ENCODE measurements at places on chromosomes 2 and 18. TPM values are rescaled to one million over a fixed set of nuclear protein-coding genes. Genes with fewer than 3 reads are reported as not detected.

- no peaks in the 10 kb centered on the region for H3K27me3 ChIP-seq
- H3K4me3 ChIP-seq, result no peak overlapping the region
- H3K27ac ChIP-seq, result no peak overlapping the region
- DNase-seq, result no peak
- peaks cover 16% of the 10 kb centered on the region for H3K4me1 ChIP-seq
Observed at GRCh38 chr2:240431661-240432424, 3.6 kb upstream of the GPC1 start.

The LAMA1 gene
- polyA plus RNA-seq, result 4.1 TPM

The RAB17 gene
- 3.7 TPM for polyA plus RNA-seq

- H3K4me3 ChIP-seq, result no peak overlapping the region
- H3K27ac ChIP-seq, result no peak overlapping the region
- H3K36me3 ChIP-seq, result no peaks in the 10 kb centered on the region
- H3K27me3 ChIP-seq, result no peaks in the 10 kb centered on the region
- H3K4me1 ChIP-seq, result no peaks in the 10 kb centered on the region
- no peak for DNase-seq
Observed at GRCh38 chr2:165678882-165679281, 115.2 kb downstream of the GALNT3 start.

GRCh38 chr2:222572751-222573174 is 83.1 kb downstream of the FARSB start:
- H3K27ac ChIP-seq, result peak overlapping the region; percentile 5
- H3K36me3 ChIP-seq, result peaks cover 14% of the 10 kb centered on the region
- no peak overlapping the region for H3K4me3 ChIP-seq
- no peak for DNase-seq
- no peaks in the 10 kb centered on the region for H3K27me3 ChIP-seq

DNA sequence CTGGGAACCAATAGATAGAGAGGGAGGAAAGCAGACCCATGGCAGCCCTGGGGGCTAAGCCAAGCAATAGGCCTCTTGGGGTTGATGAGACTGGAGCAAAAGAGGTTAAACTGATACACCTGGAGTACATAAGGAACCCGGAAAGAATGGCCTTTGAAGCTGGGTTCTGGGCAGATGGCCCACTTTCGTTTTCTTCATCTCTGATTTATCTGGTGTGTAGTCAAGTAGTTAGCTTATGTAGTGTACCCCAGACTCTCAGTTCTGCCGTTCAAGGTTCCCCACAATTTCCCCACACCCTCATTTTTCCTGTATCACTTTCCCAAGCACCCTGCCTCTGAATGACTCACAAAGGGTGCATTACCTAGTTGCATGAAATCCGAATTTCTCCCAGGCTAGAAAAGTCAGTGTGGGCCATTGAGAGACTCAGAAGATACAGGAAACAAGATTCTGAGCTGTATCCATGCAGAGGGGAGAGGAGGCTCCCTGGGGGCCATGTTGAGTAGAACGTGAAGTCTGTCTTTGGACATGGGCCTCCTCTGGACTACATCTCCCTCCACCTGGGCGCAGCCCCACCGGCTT is 235.0 kb downstream of the LOXHD1 start:
- no peaks in the 10 kb centered on the region for H3K36me3 ChIP-seq
- H3K27ac ChIP-seq, result no peak overlapping the region
- H3K4me3 ChIP-seq, result no peak overlapping the region
- H3K4me1 ChIP-seq, result peaks cover 11% of the 10 kb centered on the region
- DNase-seq, result no peak
- no peaks in the 10 kb centered on the region for H3K27me3 ChIP-seq

The NYAP2 gene
- polyA plus RNA-seq, result not detected

DNA sequence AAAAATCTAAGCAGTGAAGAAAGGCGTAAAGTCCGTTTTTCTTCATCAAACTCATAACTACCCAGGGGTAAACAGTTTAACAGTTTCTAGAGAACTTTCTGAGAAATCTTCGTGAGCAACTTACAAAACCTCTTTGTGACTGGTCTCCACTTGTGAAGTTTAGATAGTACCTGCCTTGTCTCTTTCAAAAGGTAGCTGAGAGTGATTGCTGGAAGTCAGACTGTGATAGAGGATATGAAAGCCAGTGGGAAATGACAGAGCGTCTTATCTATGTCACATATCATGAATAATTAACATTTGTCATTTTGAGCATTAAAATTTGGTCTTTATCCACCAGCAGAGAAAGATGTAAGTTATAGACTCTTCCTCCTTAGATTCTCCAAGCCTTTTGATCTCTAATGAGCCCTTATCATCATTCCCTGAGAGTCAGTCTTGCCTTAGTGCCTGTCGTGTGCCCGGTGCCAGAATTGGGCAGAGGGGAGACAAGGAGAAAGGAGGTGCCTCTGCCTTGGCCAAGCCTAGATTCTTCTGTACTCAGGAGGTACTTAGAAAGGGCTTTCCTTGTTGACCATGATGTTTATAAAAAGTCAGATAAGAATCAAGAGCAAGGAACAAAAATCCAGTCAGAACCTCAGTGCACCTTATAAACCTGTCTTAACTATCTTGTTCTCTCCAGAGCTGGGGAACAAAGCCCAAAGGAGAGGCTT is 205.1 kb upstream of the EPAS1 start:
- no peaks in the 10 kb centered on the region for H3K36me3 ChIP-seq
- H3K4me3 ChIP-seq, result no peak overlapping the region
- H3K27ac ChIP-seq, result no peak overlapping the region

The RFX8 gene
- not detected for polyA plus RNA-seq

DNA sequence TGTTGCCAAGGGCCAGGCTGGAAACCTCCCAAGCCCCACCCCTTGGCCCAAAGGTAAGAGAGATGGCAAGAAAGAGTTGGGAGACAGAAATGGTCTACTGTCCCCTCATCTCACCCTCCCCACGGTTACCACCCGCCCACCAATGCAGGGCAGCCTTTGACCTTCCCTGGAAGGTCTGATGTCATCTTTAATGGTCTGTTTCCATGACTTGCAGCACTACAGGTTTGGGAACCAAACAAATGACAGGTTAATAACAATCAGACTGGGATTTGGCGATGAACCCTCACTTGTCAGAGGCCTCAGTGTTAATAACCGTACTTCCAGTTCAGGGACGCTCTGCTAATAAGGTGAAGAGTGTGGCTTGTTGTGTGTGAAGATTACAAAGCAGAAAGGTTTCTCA is 70.4 kb downstream of the MRO start:
- H3K36me3 ChIP-seq, result no peaks in the 10 kb centered on the region
- peaks cover 6% of the 10 kb centered on the region for H3K27me3 ChIP-seq
- no peaks in the 10 kb centered on the region for H3K4me1 ChIP-seq
- DNase-seq, result no peak
- no peak overlapping the region for H3K4me3 ChIP-seq
- no peak overlapping the region for H3K27ac ChIP-seq

The RPRM gene
- polyA plus RNA-seq, result not detected

DNA sequence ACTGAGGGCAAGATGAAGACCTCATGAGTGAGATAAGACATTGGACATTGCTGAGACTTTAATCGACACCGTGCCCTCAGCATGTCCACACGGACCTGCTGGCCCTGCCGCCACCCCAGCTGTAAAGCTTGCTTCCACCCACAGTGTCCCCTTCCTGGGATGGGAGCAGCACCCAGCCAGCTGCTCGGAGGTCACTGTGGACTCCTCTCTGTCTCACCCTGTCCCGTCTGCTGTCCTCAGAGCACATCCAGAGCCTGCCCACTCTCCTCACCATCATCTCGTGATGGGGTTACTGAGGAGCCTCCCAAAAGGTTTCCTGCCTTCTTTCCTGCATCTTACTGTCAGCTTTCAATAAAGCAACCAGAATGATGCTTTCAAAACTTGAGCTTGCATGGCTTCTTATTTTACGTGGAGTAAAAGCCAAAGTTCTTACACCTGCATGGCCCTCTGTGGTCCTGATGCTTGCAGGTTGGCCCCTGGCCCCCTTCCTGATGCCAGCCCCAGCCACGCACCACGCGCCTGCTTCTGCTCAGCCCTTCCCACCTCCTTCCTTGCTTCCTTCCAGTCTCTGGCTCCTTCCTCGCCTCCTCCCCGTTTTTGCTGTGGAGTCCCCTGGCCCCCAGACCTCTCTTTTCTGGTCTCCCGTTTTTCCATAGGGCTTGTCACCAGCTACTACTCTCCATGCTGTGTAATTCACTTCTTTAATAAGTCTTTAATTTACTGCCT is 67.0 kb downstream of the DGKD start:
- no peaks in the 10 kb centered on the region for H3K27me3 ChIP-seq
- no peak overlapping the region for H3K27ac ChIP-seq
- H3K4me1 ChIP-seq, result peaks cover 7% of the 10 kb centered on the region
- H3K36me3 ChIP-seq, result peaks cover 5% of the 10 kb centered on the region
- DNase-seq, result no peak

DNA sequence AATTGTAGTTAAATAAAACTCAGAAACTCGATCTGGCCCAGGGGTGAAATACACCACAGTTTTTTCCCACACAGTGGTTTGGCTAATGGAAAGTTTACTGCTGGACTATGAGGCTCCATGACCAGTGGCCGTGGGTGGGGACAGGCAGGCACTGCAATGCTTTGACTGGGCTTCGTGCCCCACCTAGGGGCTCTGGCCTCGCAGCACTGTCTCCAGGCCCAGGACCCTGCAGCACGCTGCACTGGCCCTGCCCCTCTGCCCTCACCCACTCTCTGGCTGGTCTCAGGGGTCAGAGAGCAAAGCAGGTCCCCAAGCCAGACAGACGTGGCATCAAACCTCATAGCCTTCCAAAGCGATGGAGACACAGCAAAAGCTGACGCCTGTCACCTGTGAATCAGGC is 13.4 kb upstream of the B3GNT7 start:
- H3K27me3 ChIP-seq, result no peaks in the 10 kb centered on the region
- H3K4me3 ChIP-seq, result no peak overlapping the region
- H3K4me1 ChIP-seq, result peaks cover 6% of the 10 kb centered on the region
- H3K36me3 ChIP-seq, result no peaks in the 10 kb centered on the region
- DNase-seq, result no peak
- H3K27ac ChIP-seq, result no peak overlapping the region

GRCh38 chr2:24307961-24308360 is 52.4 kb downstream of the ITSN2 start:
- peaks cover 4% of the 10 kb centered on the region for H3K36me3 ChIP-seq
- no peak overlapping the region for H3K4me3 ChIP-seq
- no peak for DNase-seq
- H3K27me3 ChIP-seq, result no peaks in the 10 kb centered on the region
- no peaks in the 10 kb centered on the region for H3K4me1 ChIP-seq

- H3K27me3 ChIP-seq, result no peaks in the 10 kb centered on the region
- H3K4me3 ChIP-seq, result no peak overlapping the region
- no peaks in the 10 kb centered on the region for H3K36me3 ChIP-seq
- H3K27ac ChIP-seq, result no peak overlapping the region
- DNase-seq, result no peak
- H3K4me1 ChIP-seq, result no peaks in the 10 kb centered on the region
Observed at GRCh38 chr18:6363216-6363615, 51.5 kb downstream of the L3MBTL4 start.

The COQ10B gene
- 5.2 TPM for polyA plus RNA-seq

- DNase-seq, result no peak
- no peaks in the 10 kb centered on the region for H3K36me3 ChIP-seq
- H3K4me1 ChIP-seq, result no peaks in the 10 kb centered on the region
- no peak overlapping the region for H3K27ac ChIP-seq
- no peak overlapping the region for H3K4me3 ChIP-seq
Observed at GRCh38 chr2:67614454-67614853, 217.3 kb downstream of the ETAA1 start.

The INHBB gene
- polyA plus RNA-seq, result 0.01 TPM

DNA sequence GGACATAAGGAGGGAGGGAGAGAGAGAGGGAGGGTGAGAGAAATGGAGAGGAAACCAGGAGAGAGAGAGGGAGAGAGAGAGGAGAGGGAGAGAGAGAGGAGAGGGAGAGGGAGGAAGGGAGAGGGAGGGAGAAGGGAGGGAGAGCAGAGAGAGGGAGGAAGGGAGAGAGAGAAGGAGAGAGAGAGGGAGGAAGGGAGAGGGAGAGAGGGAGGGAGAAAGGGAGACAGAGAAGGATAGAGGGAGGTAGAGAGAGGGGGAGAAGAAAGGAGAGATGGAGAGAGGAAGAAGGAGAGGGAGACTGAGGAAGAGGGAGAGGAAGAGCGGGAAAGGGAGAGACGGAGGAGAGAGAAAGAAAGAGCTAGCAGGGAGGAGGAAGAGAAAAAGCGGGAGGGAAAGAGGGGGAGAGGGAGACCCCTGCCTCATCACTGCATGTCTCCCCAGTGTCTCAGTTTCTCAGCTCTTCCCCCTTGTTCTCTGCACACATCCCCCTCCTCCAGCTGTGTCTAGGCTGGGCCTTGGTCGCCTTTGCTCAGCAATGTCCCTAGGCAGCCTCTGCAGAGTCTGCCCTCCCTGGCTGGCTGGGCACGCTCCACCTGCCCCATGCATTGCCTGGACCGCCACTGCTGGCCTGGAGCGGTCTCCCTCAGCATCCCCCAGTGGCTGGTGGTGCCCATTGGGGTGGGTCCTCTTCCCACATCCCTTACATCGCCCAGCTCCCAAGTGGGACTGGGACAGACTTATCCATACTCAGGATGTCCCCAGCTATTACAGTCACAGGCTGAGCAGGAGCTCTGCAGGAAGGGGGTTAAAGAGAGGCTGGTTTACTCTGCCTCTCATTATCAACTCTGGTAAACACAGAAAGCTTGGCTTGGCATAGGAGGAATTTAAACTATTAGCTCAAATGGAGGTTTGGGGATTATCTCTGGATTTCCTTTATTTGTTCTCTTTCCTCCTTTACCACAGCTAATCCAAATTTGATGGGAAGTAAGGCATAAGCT is 85.7 kb upstream of the APCDD1 start:
- no peaks in the 10 kb centered on the region for H3K4me1 ChIP-seq
- peaks cover 5% of the 10 kb centered on the region for H3K27me3 ChIP-seq
- DNase-seq, result no peak
- no peaks in the 10 kb centered on the region for H3K36me3 ChIP-seq

The CDCA7 gene
- polyA plus RNA-seq, result 30.1 TPM

The THADA gene
- polyA plus RNA-seq, result 17.4 TPM

DNA sequence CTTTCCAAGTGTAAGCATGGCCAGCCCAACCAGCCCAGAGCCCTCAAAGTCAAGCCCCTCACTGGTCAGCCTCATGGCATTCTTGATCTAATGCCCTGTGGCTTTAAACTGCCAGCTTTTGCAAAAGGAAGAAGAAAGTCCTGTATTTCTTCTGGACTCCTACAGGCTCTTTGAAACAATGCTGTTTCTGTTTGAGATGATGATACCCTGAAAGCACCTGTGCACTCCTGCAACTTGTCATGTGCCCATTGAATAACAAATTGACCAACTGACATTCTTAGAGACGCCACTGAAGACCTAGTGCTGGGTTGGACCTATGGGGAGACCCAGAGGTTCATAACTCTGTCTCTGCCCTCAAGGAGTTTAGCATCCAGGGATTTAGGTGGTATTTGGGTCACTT is 82.0 kb upstream of the MSH2 start:
- no peak overlapping the region for H3K4me3 ChIP-seq
- DNase-seq, result no peak
- no peaks in the 10 kb centered on the region for H3K4me1 ChIP-seq
- peaks cover 5% of the 10 kb centered on the region for H3K27me3 ChIP-seq
- H3K27ac ChIP-seq, result no peak overlapping the region
- no peaks in the 10 kb centered on the region for H3K36me3 ChIP-seq

- no peak overlapping the region for H3K4me3 ChIP-seq
- H3K27ac ChIP-seq, result no peak overlapping the region
- no peaks in the 10 kb centered on the region for H3K27me3 ChIP-seq
- no peaks in the 10 kb centered on the region for H3K36me3 ChIP-seq
- no peak for DNase-seq
Observed at GRCh38 chr18:49658823-49659404, 97.1 kb downstream of the LIPG start.

The SKOR2 gene
- polyA plus RNA-seq, result not detected
